ENCODE measurements at places on chromosomes 7 and 10.

GRCh38 chr10:28520346-28520745, 12.6 kb upstream of the WAC start:
- no peak for DNase-seq

- no peak for DNase-seq
These were observed 9.4 kb downstream of the PIP4K2A start for GRCh38 chr10:22704942-22705341.

- peak; percentile 56 for DNase-seq
These were observed at the start of gene FGFR2 for GRCh38 chr10:121598263-121599249. Gene FGFR2 (minus strand): TSS chr10:121598444. CDS start chr10:121593817, 4,627 bp downstream.

GRCh38 chr7:19508124-19508523, 200.7 kb downstream of the POLR1F start:
- DNase-seq: no peak

DNA sequence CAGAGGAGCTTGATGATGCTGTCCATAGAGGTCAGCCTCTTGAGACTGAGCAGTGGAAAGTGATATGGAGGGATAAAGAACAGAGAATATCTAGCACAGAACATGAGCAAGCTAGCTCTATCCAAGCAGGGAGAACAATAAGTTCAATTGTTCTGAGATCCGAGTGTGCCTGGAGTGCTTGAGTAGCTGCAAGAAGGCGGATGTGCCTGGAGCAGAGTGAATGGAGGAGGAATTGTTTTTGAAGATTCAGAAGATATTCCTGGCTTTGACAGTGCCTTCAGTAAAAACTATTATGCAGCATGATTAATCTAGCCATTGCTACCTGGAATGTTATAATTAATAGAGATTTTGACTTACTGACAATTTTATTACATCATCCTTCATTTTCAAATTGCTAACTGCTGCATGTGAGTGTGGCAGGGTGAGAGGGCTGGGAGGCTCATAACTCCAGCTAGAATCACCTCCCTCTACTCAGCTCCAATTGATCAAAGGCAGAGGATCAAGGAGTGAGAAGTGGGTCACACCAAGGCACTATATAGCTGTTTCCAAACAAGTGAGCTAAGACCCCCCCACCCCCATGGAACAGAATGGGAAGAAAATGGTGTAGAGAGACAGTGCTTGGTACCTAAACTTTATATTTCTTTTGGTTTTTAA, 302.8 kb downstream of the ADRA2A start:
- DNase-seq: no peak

- DNase-seq: no peak
These were observed 33.5 kb downstream of the REEP3 start for GRCh38 chr10:63554657-63555056.

DNA sequence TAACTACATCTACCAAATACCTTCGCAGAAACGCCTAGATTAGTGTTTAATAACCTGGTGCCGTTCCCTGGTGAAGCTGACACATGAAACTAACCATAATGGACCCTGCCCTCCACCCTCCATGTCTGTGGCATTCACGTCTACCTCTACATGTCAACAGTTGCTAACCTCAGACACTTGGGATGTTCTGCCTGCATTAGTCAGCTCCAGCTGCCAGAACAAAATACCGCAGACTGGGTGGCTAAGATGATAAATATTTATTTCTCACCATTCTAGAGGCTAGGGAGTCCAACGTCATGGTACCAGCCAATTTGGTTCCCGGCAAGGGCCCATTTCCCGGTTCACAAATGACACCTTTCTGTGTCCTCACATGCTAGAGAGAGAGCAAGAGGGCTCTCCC, 118.5 kb upstream of the CHST15 start:
- no peak for DNase-seq

DNA sequence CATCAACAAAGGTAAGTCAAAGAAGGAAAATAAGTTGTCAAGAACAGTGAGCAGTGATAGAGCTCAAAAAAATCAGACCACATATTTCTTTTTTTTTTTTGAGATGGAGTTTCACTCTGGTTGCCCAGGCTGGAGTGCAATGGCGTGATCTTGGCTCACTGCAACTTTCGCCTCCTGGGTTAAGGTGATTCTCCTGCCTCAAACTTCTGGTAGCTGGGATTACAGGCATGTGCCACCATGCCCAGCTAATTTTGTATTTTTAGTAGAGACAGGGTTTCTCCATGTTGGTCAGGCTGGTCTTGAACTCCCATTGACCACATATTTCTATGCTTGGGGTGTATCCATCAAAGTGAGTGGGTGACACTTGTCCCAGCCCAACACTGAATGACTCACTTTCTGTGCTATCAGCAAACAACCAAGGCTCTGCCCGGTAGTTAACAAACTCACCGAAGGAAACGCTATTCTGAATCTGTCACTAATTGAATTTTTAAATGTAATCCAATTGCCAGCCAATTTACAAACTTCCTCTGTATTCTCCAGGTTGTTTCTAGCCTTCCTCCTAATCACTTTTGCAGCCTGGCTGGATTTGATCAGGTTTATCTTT, 19.6 kb upstream of the SMNDC1 start:
- DNase-seq: no peak

All from cortex of kidney (tissue), 1 donor.